ENCODE measurements at places on chromosomes 3 and 15. TPM values are rescaled to one million over a fixed set of nuclear protein-coding genes. Genes with fewer than 3 reads are reported as not detected.

Gene CLDN16
- under 0.01 TPM for total RNA-seq

Gene SLC12A1
- not detected for total RNA-seq

Gene CAV3
- not detected for total RNA-seq

Gene EIF4E3
- 1.3 TPM for total RNA-seq

Gene CD86
- under 0.01 TPM for total RNA-seq

Gene LXN
- total RNA-seq = 76.1 TPM

Gene ANKUB1
- total RNA-seq = not detected

Gene MKRN3
- total RNA-seq = not detected

Gene GRIP2
- total RNA-seq = not detected

Gene CHRM5
- under 0.01 TPM for total RNA-seq

Gene MINDY2
- total RNA-seq = 15.2 TPM

Gene SAMD7
- total RNA-seq = not detected

Gene DNAH1
- total RNA-seq = 1.8 TPM

Gene DISP2
- total RNA-seq = 0.18 TPM

Gene AHSG
- total RNA-seq = not detected

Gene PSMD6
- total RNA-seq = 110 TPM

Gene CSPG5
- 0.45 TPM for total RNA-seq

Gene PLA1A
- 0.18 TPM for total RNA-seq

Gene MST1R
- total RNA-seq = 0.54 TPM

Gene FOXL2NB
- total RNA-seq = 0.09 TPM

Gene OR5H14
- total RNA-seq = not detected

Gene ITGB5
- 281 TPM for total RNA-seq

Gene CD200R1
- not detected for total RNA-seq

Gene REC114
- total RNA-seq = not detected

Gene WDR93
- total RNA-seq = under 0.01 TPM

Gene GOLGA6L4
- total RNA-seq = 1.0 TPM

Gene XIRP1
- total RNA-seq = not detected

Gene CEP97
- total RNA-seq = 9.7 TPM

Gene COL8A1
- 686 TPM for total RNA-seq

Gene CLDN1
- total RNA-seq = 0.47 TPM

Gene ETV5
- total RNA-seq = 30.3 TPM

Gene SPSB4
- not detected for total RNA-seq

Gene DNAJB11
- total RNA-seq = 59.7 TPM

Gene LIPC
- 0.09 TPM for total RNA-seq

Gene GOLGA8A
- total RNA-seq = 8.3 TPM

Gene STRIT1
- not detected for total RNA-seq

Gene CCR8
- total RNA-seq = not detected

Gene CPB1
- not detected for total RNA-seq

Gene DLEC1
- not detected for total RNA-seq

Gene TM4SF4
- total RNA-seq = not detected

Gene EOMES
- not detected for total RNA-seq

Gene C3orf85
- total RNA-seq = not detected

Gene SOX14
- total RNA-seq = not detected

All from endothelial cell of coronary artery (primary cell).